ENCODE measurements at places on chromosomes 11 and 22.

GRCh38 chr22:45239681-45240051 is 1.0 kb downstream of the KIAA0930 start:
- no peak for DNase-seq

DNA sequence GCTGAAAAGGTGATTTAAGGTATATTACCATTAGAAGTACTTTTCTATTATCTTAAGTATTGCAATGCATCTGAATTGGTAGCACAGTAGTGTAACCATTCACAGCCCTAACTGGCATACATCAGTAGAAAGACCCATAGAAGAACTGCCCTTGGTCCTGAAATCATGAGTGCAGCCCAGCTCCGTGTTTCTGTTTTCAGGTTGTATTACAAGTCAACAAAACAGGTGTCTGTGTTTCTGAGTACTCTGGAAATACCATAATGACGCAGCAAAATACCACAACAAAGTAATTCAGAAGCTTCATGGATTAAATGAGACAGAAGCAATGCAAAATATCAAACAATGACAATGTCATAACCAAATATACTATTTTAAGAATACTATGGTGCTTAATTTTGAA is 226.3 kb downstream of the OPCML start:
- no peak for DNase-seq

- no peak for DNase-seq
Observed at GRCh38 chr11:12723421-12724300, 49.4 kb downstream of the TEAD1 start.

DNA sequence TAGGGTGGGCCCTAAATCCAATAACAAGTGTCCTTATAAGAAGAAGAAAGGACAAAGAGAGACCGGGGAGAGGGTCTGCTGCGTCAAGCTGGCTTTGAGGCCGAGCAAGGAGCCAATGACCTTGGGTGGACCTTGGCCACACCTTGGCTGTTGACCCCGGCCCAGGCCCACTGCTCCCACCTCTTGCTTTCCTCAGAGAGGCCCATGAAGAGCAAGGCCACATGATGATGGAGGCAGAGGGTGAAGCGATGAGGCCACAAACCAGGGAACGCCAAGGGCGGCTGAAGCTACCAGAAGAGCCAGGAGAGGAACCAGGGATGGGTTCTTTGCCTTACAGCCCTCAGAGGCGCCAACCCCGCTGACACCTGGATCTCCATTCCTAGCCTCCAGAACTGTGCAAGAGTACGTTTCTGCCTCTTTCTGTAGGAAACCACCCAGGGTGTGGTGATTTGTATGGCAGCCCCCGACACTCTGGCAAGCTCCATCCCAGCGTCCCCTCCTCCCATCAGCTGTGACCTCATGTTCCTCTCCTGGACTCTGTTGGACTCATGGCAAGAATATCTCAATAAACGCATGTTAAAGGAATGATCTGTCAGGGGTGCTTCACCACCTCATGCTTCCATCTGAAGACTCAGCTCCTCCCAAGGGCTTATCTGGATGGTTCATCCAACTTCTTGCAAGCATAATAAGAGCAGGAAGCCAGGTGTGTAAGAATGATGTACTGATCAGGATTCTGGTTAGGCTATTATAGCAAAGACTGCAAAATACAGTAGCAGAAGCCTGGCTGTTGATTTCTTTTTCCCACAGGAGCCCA is 41.6 kb upstream of the LINC01488 start:
- DNase-seq = no peak

Measured in CD4-positive, alpha-beta T cell treated with Interleukin-4 for 1 hour (primary cell).